ENCODE measurements at places on chromosomes 13 and 19.

DNA sequence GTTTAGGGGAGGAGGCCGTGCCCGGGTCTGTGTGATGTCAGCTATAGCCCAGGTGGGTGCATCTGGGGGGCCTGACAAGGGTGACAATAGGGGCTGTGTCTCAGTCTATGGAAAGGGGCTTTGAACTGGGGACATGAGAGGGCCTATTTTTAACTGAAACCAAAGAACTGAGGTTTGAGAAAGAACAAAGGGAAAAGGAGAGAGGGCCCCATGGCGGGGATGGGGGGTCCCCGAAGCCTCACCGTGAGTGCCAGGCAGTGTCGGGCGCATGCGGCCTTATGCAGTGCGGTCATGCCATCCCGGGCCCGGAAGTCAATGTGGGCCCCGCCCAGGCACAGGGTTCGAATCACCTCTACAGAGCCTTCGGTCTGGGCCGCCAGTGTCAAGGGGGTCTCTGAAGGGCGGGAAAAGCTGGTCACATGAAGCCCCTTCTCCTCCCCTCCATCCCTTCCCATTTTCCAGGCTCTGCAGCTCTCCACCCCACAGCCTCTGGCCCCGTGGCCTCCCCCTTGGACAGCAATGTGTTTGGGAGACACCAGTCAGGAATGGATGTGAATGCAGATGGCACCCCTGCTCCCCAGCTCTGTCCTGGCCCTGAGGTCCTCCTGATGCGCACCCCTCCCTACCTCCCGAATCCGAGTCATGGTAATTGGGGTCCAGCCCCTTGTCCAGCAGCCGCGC lies 5.9 kb downstream of the SHANK1 start:
- DNase-seq: no peak

DNA sequence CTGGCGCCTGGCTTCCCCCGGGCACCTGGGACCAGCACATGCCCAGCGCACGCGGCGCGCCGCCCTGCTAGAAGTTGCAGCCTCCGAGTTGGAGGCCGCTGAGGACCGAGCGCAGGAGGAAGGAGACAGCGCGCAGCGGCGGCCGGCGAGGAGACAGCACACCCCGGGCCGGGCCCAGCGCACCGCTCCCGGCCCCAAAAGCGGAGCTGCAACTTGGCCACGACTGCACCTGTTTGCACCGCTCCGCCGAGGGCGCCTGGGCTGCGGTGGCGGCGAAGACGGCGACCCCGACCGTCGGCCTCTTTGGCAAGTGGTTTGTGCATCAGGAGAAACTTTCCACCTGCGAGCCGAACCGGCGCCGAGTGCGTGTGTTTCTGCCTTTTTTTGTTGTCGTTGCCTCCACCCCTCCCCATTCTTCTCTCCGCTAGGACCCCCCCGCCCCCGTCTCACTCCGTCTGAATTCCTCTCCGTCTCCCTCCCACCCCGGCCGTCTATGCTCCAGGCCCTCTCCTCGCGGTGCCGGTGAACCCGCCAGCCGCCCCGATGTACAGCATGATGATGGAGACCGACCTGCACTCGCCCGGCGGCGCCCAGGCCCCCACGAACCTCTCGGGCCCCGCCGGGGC lies at the start of gene SOX1:
SOX1 (plus strand) TSS at position 34 of the 626 bp plus-strand sequence; CDS start at position 544, 510 bp downstream.
- DNase-seq: no peak

GRCh38 chr13:83162493-83162892 lies 719.8 kb downstream of the SLITRK1 start:
- DNase-seq: no peak

DNA sequence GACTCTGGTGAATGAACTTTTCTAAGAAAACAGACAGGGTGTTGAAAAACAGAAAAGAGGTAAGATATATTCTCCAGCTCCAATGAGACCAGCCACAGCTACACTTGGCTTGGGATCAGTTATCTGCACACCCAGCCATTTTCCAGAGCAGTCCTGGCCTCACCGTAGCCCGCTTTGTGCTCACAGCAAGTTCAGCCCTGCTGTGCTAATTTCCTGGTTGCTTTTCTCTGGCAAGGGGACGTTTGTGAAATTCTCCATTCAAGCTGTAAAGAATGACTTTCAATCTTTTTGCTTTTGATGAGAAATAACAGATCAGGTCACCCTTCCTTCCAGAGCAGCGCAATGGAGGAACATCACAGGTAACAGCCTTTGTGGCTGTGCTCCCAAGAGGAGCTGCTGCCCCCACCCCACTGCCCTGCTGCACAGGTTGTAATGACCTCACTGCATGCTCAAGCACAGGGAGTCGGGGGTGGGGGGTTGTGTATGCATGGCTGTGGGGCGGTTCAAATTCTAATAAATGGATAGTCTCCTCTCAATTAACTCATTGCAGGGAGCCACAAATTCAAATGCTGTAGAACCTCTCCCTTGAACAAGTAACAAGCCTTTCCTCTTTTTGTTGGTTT lies 516.6 kb upstream of the NBEA start:
- no peak for DNase-seq

DNA sequence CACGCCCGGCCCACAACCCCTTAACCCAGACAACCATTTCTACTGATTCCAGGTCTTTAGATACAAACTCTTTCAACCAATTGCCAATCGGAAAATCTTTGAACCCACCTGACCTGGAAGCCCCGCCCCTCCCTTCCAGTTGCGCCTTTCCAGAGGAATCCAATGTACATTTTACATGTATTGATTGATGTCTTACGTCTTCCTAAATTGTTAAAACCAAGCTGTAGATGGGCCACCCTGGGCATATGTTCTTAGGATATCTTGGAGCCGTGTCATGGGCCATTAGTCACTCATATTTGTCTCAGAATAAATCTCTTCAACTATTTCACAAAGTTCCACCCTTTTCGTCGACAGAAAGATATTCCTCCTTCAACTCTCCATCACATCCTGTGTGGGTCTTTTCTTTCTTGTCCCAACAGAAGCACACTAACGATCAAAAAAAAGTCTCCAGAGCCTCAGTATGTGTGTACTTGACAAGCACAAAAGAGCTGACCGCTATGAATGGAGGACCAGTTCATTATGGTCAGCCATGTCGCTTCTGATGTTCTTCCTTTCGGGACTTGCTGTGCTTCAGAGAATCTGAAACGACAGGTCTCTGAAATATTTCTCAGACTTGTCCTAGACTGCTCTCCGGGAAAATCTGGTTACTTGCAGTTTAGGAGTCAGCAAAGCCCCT lies 601 bp upstream of the ZNF749 start:
- DNase-seq: no peak

GRCh38 chr13:33007237-33007636 lies 9.0 kb upstream of the KL start:
- DNase-seq: no peak

DNA sequence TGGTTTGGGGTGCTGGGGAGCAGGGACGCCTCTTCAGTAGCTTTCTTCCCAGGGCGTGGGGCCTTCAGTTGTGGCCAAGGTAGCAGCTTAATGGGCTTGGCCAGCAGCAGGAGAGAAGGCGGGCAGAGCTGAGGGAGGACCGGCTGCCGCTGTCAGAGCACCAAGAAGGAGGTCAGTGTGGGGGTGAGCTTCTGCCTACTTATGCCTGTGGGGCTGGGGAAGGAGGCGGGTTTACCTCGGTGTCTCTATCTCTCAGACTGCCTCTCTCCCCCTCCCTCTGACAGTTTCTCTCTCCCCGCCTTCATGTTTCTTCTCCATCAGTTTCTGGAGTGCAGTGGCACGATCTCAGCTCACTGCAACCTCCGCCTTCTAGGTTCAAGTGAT lies at the start of gene CAPN12:
CAPN12 (minus strand) TSS at position 177 of the 384 bp plus-strand sequence. CDS start 309 bp downstream, outside the sequence.
- DNase-seq: no peak

DNA sequence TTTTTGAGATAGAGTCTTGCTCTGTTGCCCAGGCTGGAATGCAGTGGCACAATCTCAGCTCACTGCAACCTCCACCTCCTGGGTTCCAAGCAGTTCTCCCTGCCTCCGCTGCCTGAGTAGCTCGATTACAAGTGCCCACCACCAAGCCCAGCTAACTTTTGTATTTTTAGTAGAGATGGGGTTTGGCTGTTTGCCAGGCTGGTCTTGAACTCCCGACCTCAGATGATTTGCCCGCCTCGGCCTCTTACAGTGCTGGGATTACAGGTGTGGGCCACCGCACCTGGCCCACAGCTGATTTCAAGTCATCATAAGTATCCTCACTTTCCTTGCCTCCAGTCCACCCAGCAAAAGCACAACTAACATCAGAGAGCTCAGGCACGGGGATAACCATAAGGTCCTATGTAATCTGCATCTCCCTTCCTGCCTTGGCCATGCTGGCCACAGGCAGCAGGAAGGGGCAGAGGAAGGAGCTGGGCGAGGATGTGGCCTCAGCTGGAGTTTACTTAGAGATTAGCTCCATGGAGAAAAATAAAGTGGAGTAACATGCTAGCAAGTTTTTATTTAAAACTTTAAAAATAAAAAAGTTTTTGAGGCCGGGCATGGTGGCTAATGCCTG lies 22.9 kb upstream of the ADGRE1 start:
- DNase-seq: no peak

DNA sequence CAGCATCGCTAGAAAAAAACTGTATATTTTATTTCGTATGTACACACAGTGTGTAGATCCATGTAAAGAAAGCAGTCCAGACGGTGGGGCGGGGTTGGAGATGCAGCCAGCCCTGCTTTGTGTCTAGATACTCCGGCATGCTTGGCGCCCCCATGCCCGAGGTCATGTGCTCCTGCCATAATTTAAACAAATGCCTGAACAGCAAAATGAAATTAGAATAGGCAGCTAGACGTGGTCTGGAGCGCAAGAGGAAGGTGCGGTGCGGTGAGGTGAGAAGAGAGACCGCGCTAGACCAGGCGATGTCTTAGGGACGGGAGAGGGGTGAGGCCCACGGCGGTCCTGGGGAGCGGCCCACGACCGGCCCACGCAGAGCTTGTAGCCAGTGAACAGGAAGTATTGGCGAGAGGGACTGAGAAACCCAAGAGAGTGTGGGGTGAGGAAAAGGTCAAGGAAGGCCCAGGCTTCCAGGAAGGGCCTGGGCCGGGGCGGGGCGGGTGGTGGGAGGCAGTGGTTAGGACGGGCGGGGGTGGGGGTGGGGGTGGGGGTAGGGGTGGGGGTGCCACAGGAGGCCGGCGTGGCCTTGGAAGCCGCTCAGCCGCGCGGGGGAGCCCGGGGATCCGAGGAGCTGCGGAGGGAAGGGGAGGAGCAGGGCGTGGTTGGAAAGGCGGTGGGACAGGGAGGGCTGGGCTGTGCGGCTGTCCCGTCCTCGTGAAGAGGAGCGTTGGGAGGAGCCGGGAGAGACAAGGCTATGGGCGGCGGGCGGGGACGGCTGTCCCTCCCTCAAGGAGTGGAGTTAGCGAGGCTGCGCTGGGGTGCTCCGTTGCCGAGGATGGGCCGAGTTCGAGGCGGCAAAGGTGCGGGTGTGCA lies 254.7 kb upstream of the SGCG start:
- DNase-seq: no peak

- DNase-seq: no peak
These were observed 11.4 kb downstream of the AKT2 start for GRCh38 chr19:40273469-40274360.

DNA sequence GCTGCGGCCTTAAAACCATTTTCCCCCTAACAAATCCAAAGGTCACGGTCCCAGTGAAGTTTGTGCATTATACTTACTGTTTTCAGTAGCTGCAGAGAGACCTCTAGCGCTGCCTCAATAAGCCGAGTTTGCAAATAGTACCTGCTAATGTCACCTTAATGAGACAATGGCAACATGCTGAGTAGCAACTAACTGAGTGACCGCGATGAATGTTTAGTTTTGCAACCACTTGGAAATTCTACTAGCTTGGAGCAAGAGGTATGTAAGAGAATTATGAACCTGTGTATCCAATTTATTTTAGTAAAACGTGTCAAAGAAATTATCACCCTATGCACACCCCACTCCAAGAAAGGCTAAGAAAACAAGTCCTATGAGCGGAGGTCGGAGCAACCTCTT lies 1.2 kb downstream of the KPNA3 start:
- DNase-seq: no peak

DNA sequence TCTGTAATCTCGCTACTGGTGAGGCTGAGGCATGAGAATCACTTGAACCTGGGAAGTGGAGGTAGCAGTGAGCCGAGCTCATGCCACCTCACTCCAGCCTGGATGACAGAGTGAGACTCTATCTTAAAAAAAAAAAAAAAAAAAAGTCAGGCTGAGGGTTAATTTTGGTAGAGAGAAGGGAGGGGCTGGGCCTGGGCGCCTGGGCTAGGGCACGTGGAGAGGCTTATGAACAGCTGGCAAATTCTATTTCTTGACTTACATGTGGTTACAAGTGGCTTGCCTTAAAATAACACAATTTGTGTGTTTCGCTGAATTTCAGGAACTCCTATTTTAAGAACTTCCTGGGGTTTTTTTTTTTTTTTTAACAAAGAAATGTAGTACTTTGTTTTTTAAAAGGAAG lies 47.6 kb upstream of the MAP3K10 start:
- no peak for DNase-seq

GRCh38 chr19:44512326-44513298 lies 12.3 kb upstream of the ZNF180 start:
- no peak for DNase-seq

DNA sequence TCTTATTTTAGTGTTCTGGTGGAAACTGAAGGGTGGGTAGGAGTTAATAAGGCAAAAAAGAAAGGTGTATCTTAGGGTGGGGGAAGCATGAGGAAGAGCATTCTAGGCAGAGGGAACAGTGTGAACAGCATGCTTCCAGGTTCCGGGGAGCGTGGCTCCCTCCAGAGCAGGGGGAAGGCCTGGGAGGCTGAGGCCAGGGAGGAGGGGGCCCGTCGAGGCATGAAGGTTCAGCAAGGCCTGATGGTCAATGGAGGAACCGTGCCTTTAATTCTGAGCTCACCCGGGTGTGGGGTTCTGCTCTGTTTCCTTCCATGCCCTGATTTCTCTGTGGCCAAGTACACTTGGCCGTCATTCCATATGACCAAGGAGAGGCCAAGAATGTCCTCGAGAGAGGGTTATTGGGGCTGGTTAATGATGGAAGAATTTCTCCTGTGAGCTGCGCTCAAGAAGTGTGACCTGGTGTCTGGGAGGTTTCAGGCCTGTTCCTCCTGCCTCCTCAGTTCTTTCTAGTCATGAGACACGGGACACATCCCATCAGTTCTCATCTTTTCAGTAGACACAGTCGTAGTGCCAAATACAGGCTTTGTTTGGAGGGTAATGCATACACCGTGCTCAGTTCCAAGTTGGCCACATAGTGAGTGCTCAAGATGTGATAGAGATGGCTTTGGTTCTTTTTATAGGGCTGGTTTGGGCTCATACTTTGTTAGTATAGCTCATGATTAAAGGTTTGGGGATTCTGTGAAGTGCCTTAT lies 73.6 kb downstream of the SIPA1L3 start:
- no peak for DNase-seq

DNA sequence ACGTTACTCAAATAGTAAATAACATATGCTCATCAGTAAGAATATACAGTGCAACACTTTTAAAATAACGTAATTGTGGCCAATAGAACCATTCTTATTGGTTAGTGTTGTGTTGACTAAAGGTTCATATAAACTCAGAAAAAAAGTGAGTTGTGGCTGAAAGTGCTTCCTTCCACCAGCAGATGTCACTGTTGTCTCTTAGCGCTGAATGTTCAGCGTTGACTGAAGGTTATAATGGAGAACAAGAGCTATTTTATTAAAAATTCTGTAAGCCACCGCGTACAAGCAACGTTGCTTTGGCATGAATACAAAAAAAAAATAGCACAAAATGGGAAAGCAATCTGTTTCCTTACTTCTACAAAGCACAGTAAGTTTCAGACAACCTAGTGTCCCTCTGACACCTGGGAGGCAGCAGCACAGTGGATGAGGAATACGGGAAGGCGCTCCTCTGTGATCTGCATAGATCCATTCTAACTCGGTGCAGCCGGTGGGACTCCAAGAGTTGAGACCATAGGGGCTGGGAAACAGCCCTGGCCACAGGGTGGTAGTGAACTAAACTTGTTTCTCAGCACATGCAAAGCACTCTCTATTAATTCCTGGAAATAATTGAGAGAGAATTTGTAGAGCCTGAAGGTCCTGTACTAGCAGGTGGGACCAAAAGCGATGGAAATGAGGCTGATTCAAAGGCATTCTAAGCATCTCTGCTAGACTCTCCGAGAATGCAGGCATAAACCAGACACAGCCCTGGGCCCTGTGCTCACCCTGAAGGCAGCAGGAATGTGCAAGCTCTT lies 23.9 kb upstream of the OXGR1 start:
- no peak for DNase-seq
